Right ventricle myocardium superior (tissue), 1 donor: ENCODE measurements at places on chromosomes 16 and 17. TPM values are rescaled to one million over a fixed set of nuclear protein-coding genes. Genes with fewer than 3 reads are reported as not detected.

DNA sequence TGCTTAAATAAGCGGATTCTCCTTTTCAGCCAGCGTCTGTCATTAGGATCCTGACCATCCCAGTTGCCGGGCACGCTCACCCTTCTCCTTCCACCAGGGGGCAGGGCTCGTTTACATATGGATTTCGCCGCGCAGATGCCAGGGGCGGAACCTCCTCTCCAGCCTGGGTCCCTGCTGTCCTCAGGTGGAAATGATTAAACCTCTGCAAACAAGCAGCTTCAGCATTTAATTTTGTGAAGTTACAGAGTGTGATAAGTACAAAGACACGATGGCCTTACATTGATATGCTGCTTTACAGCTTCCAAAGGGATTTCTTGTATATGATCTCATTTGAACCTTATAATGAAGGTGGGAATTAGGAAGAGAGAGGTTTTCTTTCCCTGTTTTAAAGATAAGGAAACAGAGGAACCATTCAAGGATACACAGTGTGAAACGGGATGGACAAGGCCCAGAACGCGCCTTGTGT is 3.9 kb upstream of the KRT28 start:
- DNase-seq, result peak; percentile 85

SEZ6L2 gene
- total RNA-seq, result 0.70 TPM

DNA sequence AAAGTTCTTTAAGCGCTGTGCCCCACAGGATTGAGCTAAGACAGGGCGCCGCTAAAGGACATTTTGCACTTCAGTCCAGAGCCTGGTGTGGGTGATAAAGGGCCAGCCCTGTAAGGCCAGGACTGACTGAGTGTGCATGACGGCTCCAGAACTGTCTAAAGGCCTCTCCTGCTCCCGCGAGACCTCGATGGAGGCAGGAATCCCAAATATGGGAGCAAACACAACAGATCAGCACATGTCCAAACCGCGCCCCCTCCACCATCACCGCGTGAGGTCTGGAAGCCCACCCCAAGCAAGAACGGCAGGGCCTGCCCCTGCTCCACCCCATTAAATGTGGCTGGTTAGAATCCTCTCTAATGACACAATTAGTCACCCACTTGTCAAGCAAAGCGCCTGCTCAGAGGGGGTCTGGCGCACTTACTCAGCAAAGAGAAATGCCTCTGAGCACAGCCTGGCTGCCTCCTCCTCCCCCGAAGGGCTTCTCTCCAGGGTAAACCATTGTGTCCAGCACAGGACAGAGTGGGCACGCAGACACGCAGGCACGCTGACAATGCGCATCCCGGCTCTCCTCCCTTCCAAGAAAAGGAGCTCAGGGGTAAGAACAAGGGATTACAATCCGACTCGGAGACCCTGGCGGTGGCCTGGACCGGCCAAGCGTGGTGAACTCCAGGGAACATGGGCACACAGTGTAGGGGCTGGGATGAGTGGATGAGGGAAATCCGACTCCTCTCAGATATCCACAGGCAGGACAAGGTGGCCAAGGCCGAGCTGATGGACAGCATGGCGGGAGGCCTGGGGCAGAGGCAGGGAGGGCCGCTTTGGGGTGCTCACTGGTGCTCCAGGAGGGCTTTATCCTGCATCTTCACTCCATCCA is 1.5 kb downstream of the MXRA7 start:
- DNase-seq, result peak; percentile 93

DNA sequence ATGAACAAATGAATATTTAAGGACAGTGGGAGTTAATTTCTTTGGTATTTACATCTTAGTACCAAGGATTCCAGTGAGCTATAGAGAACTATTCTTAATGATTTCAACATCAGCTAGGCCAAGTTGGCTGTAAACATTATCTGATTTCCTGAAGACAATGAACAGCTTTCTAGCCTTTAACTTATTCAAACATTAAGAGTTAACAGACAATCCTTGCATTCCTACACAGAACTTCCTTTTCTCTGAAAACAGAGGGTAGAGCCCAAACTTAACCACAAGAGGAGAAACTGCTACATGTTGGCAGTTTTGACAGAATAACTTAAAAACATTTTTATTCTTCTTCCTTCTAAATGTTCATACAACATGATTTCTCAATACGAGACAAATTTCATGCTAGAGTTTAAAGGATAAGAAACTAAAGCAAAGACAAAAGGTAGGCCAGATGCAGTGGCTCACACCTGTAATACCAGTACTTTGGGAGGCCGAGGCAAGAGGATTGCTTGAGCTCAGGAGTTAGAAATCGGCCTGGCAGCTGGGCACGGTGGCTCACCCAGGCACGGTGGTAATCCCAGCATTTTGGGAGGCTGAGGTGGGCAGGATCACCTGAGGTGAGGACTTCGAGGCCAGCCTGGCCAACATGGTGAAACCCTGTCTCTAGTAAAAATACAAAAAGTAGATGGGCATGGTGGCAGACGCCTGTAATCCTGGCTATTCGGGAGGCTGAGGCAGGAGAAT is 4.4 kb downstream of the CRLF3 start:
- DNase-seq, result no peak

DNA sequence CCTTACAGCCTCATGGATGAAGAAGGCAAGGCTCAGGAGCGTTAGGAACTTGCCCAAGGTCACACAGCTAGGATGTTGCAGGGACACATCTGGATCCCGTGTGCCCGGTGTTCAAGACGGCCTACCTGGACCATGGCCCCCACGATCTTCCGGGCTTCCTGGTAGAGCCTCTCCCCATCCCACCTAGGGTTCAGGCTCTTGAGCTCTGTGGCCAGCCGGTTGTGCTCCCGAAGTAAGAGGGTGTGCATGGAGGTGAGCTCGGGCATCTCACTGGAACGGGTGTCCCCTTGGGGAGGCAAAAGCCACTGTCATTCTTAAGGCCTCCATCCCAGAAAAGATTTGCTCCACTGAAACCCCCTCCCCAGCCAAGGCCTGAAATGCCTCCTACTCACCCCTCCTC is 5.3 kb downstream of the MPO start:
- no peak for DNase-seq

- no peak for DNase-seq
These were observed 33.4 kb downstream of the RBFOX1 start for GRCh38 chr16:7366041-7366440.

DNA sequence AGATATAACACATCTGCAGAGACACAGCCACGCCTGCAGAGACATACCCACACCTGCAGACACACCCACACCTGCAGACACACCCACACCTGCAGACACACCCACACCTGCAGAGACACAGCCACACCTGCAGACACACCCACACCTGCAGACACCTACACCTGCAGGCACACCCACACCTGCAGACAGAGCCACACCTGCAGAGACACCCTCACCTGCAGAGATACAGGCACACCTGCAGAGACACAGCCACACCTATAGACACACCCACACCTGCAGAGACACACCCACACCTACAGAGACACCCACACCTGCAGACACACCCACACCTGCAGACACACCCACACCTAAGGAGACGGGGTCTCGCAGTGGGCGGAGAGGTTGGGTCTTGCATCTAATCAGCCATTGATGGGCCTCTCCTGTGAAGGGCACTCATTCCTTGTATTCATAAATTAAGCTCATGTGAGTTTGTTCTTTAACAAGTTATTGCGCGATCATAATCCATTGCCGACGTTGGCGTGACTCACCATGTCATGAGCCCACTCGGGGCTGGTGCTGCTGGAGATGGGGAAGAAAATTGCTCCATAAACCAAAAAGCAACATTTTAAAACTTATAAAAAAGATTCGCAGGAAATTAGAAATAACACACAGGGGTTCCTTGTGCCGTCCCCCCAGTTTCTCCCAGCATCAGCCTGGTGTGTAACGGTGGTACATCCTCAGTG is 28.9 kb upstream of the CDH15 start:
- no peak for DNase-seq

LGALS9B gene
- total RNA-seq, result not detected

DNA sequence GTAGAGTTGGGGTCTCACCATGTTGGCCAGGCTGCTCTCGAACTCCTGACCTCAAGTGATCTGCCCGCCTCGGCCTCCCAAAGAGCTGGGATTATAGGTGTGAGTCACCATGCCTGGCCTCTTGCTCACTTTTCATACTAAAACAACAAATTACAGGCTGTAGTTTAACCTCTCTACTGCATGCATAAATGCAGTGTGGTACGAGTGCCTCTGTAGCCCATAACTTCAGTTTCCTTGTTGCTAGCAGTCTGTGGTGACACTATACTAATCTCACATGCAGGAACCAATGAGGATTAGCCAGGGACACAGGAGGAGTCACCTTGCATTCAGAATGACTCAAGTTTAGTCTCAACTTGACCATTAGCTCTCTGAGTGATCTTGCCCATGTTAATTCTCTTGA is 20.1 kb downstream of the HMOX2 start:
- no peak for DNase-seq

DNA sequence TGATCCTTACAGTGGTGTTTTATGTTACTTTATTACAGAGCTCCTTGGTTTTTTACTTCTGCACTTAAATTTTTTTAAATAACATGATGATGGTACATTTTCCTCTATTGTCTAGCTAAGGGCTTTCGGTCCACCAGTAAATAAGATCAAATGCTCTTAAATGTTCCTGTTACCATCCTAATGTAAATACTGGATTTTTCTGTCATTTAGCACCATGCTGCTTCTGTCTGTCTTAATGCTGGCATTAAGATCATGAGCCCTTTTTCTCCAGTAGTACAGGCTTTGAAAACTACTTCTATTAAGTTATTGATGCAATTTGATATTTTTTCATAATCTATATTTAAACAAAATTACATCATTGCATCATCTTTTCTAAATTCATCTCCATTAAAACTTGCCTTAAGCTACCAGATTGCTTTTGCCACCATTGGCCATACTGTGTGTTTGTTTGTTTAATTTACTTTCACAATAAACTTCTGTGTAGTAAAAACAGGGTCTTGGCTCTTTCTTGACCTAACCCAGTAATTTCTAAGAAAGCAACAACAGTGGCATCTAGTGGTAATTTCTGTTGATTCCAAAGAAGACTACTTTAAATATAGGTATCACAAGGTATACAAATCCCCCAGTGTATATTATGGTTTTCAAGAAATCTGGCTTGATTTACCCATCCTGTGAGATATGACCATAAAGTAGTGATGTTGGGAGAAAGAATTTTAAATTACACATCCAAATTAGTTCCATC is 9.0 kb upstream of the PHAF1 start:
- DNase-seq, result no peak

DNA sequence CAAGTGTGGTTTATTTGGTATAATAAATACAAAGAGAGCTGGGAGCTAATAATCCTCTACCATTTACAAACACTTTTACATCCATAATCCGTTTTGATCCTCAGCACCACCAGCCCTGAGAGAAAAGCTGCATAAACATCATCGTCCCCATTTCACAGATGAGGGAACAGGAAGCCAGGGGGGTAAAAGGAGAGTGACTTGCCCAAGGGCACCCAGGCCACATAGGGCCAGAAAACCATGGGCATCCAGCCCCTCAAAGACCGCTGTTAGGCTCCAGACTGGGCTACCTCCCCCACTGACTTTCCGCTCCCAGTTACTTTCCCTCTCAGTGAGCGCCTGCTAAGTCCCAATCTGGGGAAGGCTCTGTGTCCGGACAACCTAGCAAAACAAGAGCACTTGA is 6.7 kb downstream of the STX1B start:
- DNase-seq, result no peak

SKAP1 gene
- total RNA-seq, result 0.70 TPM

DNA sequence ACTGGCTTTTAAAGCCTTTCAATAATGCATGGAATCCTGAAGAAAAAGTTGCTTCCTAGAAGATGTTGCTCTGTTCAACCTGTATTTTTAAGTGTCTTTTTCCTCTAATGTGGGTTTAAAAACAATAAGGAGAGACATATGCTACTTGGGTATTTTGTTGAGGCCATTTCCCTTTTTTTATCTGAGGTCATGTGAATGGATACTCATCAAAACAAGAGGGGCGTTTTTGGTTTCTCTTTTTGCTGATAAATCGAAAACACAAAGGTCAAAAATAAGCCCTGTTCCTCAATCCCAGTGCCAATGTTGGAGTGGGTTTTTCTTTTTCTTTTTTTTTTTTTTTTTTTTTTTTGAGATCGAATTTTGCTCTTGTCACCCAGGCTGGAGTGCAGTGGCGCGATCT is 468.0 kb upstream of the RBFOX1 start:
- no peak for DNase-seq

JMJD8 gene
- total RNA-seq, result 42.4 TPM

DNA sequence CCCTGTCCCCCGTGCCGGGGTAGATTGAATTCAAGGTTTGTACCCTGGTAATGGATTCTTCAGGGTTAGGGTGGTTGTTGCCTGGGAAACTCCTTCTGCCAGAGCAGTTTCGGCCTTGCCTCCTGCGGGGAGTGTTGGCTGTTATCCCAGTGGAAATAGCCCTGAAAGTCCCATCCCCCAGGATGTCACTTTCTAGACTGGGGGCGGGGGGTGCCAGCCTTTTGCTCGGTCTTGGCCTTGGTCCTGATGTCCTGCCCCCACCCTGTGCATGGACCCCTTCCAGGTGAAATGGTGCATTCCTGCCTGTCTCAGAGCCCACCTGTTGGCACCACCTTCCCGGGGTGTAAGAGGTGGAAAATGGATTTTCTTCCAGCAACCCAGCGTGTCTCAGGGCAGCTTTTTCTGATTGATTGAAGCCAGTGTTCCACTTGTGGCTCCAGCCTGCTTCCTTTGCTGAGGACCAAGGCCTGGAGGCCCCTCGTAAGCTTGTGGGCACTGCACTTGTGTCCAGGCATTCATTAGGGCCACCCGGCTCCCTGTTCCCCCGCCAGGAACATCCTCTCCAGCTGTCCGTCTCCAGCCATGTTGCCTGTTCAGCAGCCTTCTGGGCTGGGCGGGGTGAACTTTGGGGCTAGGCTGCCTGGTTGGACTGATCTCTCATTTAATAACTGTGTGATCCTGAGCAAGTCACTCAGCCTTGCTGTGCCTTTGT is 25.6 kb downstream of the MGAT5B start:
- DNase-seq, result no peak

ACSM2B gene
- not detected for total RNA-seq

IL17C gene
- total RNA-seq, result not detected

DNA sequence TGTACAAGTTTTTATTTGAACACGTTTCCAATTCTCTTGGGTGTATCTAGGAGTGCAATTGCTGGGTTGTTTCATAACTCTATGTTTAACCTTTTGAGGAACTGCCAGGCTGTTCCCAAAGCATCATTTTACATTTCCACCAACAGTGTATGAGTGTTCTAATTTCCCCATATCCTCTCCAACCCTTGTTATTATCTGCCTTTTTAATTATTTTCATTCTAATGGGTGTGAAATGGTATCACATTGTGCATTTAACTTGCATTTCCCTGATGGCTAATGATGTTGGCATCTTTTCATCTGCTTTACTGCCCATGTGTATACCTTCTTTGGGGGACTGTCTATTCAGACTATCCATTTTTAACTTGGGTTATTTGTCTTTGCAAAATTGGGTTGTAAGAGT is 104.2 kb downstream of the USP31 start:
- no peak for DNase-seq

QPRT gene
- total RNA-seq, result 31.8 TPM
